ENCODE measurements at places on chromosomes 13 and 19.
A peak's percentile ranks its signal among the peaks of the same experiment; 100 is the strongest.

DNA sequence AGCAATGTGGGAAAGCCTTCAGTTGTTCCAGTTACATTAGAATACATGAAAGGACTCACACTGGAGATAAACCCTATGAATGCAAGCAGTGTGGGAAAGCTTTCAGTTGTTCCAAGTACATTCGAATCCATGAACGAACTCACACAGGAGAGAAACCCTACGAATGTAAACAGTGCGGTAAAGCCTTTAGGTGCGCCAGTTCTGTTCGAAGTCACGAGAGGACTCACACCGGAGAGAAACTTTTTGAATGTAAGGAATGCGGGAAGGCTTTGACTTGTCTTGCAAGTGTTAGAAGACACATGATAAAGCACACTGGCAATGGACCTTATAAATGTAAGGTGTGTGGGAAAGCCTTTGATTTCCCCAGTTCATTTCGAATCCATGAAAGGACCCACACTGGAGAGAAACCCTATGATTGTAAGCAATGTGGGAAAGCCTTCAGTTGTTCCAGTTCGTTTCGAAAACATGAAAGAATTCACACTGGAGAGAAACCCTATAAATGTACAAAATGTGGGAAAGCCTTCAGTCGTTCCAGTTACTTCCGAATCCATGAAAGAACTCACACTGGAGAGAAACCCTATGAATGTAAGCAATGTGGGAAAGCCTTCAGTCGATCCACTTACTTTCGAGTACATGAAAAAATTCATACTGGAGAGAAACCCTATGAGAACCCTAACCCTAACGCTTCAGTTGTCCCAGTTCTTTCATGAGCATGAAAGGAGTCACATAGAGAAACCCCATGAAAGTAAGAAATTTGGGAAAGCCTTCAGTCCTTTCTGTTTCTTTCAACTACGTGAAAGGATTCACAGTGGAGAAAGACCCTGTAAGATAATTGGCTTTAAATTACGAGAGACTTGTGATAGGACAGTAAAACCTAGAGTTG, 20.1 kb downstream of the ZNF627 start:
- DNase-seq = no peak

DNA sequence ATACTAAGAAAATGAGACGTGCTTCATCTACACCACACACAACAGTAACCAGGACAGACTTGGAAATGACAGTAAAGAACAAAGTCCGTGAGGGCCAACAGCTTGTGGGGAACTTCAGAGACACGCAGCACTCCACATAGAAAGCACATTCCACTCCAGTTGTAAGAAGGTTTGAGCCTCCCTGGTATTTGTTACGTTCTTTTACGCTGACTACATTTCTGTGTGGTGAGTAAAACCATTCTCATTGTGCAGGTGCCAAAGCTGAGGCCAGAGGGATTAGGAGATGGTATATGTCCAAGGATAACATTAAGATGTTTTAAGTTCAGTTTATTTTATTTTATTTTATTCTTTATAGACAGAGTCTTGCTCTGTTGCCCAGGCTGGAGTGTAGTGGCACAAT, 1189.9 kb downstream of the UQCRFS1 start:
- no peak for DNase-seq

DNA sequence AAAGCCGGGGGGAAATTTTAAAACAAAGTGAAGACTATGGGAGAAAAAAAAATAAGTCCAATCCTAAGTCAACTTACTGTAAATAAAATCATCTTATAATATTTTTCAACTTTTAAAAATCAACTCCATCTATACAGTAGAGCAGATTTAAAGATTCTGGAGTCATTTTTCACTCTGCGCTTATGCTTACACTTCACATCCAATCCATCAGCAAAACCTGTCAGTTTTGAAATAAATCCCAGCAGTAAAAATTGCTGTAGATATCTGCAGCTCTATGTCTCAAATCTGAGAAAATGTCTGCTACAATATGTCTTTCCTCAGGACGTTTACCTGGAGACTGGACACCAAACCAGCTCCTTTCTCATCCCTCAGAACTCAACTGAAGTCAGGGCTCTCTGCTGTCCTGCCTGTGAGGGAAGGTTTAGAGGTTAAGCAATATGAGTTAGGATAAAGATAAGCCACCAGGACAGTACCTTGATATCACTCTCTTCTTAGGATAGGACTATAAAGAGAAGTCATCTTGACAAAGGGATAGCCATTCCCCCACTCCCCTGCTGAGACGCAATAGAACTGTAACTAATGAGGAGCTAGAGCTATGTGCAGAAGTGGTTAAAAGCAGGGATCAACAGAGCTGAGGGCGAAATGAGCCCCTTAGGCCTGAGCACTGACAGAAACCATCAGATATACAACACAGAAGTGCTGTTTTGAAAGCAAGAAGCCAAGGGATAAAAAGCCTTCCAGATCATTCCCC, 254.7 kb upstream of the KLHL1 start:
- no peak for DNase-seq

DNA sequence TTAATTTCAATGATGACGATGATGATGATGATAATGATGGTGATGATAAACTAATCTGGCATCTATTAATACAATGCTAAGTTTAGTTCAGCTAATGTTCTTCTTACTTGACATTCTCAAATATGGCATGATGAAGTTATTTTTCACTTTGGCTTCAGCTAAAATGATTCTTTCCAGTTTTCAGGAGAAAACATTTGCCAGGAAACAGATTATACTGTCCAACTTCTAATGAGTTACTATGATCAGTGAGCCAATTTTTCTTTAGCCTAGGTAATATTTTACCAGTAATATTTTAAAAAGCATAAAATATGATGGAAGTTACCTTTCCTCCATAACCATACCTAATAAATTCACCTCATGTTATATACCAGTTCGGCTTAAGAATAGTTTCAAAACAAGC, 245.7 kb upstream of the CSNK1A1L start:
- no peak for DNase-seq

GRCh38 chr19:41776700-41777099, 19.7 kb upstream of the CEACAM3 start:
- no peak for DNase-seq

- DNase-seq = no peak
Observed at GRCh38 chr13:42148538-42148937, 100.1 kb downstream of the DGKH start.

GRCh38 chr13:29801737-29802305, 48.6 kb downstream of the UBL3 start:
- no peak for DNase-seq

- DNase-seq = no peak
Observed at GRCh38 chr13:30792285-30793000, 57.1 kb downstream of the ALOX5AP start.

- peak; percentile 90 for DNase-seq
Observed at GRCh38 chr19:8240274-8241229, 31.4 kb downstream of the CERS4 start.

DNA sequence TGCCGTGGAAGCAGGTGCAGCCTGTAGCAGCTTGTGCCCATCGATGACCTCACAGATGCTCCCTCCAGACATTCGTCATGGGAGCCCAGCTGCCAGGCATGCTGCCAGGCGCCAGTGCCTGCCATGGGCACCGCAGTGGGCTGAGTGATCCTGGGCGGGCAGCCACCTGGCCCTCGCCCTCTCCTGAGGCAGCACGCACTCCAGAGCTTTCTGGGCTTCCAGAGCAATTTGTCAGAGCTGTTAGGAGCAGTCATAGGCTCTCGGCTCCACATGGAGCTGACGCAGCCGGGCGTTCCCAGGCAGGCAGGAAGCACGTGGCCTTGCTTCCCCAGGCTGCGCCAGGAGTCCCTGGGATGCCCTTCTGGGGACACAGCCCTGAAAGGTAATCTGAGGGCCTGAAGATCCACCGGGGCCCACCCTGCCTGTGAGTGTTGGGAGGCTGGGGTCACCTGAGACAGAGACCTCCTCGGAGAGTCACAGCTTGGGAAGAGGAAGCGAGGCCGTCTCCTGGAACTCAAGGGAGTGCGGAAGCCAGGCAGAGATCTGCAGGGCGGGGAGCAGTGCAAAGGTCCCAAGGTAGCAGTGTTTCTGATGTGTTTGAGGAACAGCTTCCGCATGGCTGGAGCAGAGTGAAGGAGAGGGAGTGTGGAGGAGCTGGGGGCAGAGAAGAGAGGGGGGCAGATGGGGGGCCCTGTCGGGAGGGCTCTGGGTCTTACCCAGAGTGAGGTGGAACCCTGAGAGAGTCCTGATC, 50.6 kb downstream of the DPF1 start:
- peak; percentile 99 for DNase-seq
